ENCODE measurements at places on chromosomes 1 and 21.

DNA sequence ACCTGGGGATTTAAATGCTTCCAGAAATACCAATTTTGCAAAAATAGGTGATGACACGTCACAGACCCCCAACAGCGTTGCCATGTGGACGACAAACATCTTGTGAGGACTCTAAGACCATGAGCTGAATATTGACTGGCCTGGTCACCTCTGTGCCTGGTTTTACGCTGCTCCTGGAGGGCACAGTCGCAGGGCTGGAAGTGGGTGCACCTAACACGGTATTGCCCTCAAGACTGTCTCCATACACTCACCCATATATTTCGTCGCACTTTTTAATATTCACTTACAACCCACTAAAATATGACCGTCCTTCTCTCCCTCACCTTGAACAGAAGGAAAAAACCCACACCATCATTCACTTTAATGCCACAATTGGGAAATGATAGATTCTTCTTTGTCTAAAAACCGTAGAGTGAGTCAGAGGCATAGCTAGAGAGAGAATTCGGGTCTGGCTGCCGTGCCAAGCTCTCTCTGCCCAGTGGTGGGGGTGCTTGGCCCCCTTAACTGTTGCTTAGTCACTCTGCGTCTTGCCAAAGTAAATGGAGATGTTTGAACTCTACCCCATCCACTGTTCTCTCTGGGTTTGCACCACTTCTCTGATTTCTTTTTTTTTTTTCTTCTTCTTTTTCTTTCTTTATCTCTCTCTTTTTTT is 40.8 kb upstream of the UTS2 start:
- no peak for DNase-seq

- DNase-seq: no peak
Measured at GRCh38 chr1:17007121-17007520, 4.6 kb downstream of the ATP13A2 start.

GRCh38 chr1:99472893-99473292 is 173.0 kb upstream of the PALMD start:
- DNase-seq: no peak

DNA sequence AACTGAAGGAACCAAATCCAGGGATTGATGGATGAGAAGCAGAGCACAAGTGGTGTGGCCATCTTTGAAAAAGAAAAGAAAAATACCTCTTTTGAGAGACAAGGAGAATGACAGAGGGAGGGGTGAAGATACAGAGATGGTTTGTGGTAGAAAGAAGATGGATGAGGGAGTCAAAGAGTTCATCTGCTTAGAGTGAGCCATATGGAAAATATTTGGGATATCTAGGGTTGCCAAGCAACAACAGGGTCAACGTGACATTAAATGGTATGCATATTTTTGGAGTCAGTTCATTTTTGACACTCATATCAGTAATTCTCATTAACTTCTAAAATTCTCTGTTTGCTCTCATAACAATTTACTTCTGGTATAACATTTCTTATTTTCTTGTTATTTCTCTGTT is 50.7 kb downstream of the MACF1 start:
- DNase-seq: no peak

DNA sequence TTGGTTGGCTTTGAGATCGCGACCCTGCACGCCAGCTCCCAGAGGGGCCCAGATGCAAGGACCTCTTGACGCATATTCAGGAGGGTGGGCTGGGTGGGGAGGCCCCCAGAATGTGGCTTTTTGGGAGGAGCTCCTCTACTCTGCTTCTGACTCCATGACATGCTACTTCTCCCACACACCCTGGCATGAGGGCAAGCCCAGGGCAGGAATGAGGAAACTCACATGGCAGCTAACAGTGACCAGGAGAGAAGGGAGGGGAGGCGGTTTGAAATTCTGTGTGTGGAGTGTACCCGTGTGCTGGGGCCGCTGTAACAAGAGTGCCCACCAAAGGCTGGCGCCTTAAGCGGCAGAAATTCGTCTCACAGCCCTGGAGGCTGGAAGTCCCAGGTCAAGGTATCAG is 61.3 kb upstream of the GPR153 start:
- DNase-seq: no peak

GRCh38 chr21:34858559-34858958 is 189.8 kb downstream of the CLIC6 start:
- DNase-seq: no peak

DNA sequence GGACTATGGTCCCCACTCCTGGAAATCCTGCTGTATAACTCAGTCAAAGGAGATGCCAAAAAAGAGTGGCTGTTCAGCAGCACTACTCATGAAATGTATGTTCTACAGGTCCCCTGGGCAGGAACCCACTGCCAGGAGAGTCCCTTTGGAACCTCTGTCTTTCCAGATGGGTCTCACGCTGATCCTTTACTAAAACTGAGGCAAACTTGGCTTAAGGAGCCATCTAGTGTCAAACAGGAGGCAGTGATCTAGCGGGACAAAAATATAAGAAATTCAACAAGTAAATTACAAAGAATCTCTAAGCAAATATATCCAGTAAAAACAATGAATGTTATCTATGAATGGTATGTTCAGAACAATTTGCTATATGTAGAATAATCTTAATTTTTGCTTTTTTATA is 80.5 kb upstream of the PRMT6 start:
- no peak for DNase-seq

DNA sequence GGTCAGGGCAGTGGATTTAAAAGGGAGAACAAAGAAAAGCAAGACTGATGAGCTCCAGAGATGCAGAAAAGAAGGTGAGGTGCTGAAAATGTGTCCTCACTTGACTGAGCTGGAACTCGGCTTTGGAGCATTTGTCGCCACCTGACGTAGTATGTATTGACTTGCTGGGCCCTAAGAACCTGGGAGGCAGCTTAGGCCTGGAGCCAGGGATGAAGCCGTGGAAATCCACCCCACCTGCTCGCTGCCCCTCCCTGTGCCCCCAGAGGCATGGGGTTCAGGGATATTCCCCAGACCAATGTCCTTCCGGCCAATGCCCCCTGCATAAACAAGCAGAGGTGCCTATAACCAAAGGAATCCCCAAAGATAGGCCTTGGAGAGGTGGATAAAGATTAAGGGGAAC is 14.3 kb downstream of the MRAP start:
- DNase-seq: no peak

Measured in right atrium auricular region (tissue), 2 donors.